ENCODE measurements at places on chromosomes 16 and 17.

DNA sequence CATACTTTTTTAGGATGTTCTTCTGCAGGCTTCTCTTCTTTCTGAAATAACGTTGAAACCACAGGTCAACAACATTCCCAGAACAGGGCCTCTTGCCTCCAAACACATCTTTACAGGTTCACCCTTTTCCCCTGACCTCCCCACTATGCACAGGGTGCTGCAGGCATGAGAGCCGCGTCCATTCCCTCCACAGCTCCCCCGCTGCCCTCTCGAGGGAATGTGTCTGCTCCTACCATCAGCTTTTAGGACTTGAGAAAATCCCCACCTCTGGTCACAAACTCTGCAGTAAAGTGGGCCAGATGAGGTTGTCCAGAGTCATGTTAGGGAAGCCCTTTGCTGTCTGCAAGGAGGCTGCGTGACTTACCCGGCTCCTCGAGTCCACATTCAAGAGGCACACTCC lies 30.5 kb downstream of the DUSP14 start:
- no peak for DNase-seq

DNA sequence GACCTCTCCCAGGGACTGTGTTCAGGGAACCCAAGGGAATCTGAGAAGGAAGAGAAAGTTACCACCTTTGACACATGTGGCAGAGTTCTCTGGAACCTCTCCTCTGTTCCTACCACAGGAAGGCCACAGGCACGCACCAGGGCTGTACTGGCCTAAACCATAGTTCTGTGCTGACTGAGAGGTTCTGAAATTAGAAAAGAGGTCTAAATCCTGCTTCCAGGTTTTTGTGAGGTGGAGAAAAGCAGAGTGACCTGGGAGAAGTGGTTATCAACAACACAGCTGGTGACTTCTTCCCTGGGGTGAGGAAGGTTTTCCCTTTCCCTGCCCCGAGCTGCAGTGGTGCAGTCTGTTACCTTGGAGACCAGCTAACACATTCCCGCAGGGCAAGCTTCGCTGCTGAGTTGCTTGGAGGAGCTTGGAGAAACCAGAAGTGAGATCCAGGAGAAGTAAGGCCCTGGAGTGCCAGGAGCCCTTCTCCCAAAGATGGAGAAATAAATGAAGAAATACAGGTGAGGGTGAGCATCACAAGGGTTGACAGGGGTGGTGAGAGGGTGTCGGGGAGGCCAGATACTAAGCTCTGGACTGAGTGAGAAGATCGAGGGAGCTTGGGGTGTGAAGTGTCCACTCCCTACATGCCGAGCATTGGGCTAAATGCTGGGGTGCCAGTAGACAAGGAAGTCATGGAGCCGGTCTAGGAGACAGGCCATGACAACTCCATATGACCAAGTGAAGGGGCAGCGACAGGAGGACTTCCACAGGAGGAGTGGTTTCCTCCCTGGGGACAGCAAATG lies at the start of gene VWA3A:
TSS of gene VWA3A (plus strand) at position 399 of the 791 bp plus-strand sequence. CDS start at position 496, 97 bp downstream.
- no peak for DNase-seq

- no peak for DNase-seq
Measured at GRCh38 chr16:78523212-78523985, 423.9 kb downstream of the WWOX start.

GRCh38 chr17:46270032-46270431 lies 24.9 kb upstream of the LRRC37A start:
- no peak for DNase-seq

GRCh38 chr17:46822388-46822921 lies 4.0 kb upstream of the WNT3 start:
- peak; percentile 5 for DNase-seq

- no peak for DNase-seq
Measured at GRCh38 chr17:29412780-29413565, 22.8 kb downstream of the TAOK1 start.

DNA sequence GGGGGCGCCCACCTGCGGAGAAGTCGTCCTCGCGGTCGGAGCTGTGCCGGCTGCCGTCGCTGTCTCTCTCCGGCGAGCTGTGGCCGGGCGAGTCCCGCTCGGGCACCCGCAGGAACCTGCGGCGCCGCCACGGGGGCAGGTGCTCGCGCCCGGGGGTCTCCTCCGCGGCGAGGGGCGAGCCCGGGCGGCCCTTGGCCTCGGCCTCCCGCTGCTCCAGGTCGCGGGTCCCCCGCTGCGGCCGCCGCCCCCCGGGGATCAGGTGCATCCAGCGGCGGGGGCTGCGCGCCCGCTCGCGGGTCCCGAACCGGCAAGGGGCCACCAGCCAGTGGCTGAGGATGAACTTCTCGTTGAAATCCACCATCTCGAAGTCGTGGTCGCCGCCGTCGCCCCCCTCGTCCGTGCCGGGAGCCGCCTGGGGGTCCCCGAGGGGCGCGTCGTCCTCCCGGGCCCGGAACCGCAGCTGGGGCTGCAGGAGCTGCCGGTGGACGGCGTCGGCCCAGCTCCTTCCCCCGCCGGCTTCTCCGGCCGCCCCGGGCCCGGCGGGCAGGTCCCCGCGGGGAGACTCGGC lies 41.4 kb upstream of the BHLHA9 start:
- DNase-seq, result no peak

- no peak for DNase-seq
Measured at GRCh38 chr16:9184354-9184690, 92.9 kb downstream of the HAPSTR1 start.

GRCh38 chr17:74380959-74381808 lies 13.9 kb downstream of the GPR142 start:
- no peak for DNase-seq

DNA sequence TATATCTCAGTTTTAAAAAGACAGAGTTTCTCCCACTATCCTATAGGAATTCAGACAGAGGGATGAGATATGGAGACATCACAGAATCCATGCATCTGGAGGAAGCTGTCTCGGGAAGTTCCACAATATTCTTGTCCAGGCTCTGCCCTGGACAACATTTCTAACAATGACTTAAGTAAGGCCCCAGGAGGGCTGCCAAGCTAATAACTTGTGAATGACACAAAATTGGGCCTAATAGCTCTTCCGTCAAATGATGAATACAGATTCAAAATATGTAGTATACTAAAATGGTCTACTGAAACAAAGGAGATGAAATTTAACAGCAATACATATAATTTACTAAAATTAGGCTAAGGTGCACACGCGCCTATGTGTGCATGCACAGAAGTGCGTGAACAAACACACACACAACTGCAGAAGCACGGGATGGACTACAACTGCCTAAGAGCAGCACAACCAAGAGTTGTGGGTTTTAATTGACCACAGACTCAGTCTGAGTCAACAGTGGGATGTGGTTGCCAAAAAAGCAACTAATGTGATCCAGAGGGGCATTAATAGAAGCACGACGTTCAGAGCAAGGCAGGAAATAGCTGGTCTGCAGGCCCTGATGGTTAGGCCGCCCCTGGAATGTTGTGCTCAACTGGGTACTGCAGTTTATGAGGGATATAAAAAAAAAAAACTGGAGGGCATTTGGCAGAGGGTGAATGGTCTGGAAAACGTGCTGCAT lies 26.3 kb upstream of the HS3ST2 start:
- DNase-seq, result no peak

- DNase-seq, result peak; percentile 19
Measured at GRCh38 chr17:82458885-82459424, 414 bp downstream of the NARF start.

GRCh38 chr16:90018652-90019542 lies at the start of gene DBNDD1:
DBNDD1 (minus strand) TSS chr16:90019456; CDS start chr16:90019341, 115 bp downstream.
- no peak for DNase-seq

DNA sequence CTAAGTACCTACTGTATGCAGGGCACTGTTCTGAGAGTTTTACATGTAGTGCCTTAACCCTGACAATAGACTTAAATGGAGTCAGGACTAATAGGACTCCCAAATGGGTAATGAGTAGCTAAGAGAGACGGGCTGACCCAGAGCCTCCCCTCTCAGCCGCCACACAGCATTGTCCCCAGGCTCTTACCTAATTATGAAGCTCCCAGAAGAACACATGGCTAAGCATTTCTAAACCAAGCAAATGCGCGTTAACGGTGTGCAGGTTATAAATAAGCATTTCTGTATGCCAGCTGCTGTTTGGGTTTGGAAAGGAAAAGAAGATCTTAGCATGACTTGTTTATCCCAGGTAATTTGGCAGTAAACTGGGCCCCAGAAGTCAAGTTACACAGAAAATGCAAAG lies 14.3 kb downstream of the KATNIP start:
- no peak for DNase-seq

- DNase-seq, result no peak
Measured at GRCh38 chr17:32593003-32593402, 106.2 kb downstream of the CDK5R1 start.

- no peak for DNase-seq
Measured at GRCh38 chr16:22664132-22664531, 149.8 kb upstream of the HS3ST2 start.

DNA sequence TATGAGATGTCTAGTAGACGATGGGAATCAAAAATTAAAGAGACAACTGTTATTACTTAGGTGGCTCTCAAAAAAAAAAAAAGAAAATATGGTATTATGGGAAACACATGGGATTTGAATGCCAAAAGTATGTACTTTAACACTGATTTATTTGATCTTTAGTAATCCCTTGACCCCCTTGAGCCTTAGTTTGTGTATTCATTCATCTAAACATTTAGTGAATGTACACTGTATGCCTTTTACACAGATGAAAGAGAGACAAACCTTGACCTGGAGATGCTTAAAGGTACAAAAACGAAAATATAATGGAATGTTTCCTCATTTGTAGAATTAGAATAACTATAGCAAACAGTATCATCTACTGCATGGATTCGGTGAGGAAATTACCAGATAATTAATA lies 38.6 kb upstream of the NETO2 start:
- DNase-seq, result no peak

DNA sequence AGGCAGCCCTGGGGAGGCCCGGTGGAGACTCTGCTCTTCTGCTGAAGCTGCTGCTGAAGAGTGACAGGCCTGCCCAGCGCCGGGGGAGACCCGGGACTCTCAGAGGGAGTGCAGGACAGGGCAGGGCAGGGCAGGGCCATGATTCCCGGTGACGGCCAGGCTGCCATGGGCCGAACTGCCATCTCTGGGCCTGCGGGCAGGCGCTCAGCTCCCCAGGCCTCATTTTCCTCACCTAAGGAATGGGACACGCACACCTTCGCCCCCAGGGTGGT lies 22.6 kb upstream of the SSTR5 start:
- no peak for DNase-seq

- no peak for DNase-seq
Measured at GRCh38 chr16:1919327-1919998, 1.2 kb upstream of the HS3ST6 start.

DNA sequence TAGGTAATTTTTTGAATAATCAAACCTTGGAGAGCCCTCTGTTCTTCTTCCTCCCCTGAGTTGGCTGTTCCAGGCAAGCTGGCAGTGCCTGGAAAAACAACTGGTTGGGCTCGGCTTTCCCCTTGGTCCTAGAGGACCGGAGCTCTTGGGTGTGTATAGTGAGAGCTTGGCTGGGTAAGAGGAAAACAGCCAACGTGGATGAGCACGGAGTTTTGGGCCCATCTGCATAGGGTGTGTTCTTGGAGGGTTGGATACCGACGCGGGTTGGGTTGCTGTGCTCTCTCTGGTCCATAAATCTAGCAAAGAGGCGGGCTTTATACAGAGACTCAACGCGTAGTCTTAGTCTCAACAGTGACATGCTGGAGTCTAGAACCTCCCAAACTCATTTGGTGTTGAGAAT lies 23.2 kb downstream of the ITGB3 start:
- DNase-seq, result no peak

DNA sequence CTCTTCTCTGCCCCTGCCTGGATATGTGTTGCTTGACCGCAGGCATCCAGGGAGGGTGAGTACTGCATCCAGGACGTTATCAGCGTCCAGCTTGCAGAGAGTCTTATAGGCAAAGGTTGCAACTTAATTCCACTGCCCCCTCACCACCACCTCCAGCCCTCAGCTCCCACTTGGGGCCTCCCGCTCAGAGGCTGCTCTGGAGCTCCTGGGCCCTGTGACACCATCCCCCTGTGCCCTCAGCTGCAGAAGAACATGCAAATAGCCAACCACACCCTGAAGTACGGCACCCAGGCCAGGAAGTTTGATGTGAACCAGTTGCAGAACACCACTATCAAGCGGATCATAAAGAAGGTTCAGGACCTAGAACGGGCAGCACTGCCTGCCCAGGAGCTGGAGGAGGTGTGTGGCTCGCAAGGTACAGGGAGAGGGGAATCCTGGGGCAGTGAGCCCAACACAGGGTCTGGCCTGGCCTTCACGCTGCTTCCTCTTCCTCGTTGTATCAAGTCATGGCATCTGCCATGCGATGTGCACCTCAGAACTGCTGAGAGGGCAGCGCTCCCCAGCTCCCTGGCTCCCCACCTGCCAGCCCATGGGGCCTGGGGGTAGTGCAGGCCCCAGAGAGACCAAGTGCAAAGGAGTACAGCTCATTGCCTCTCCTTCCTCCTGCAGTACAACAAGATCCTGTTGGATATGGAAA lies 9.6 kb downstream of the ACE start:
- DNase-seq, result no peak

DNA sequence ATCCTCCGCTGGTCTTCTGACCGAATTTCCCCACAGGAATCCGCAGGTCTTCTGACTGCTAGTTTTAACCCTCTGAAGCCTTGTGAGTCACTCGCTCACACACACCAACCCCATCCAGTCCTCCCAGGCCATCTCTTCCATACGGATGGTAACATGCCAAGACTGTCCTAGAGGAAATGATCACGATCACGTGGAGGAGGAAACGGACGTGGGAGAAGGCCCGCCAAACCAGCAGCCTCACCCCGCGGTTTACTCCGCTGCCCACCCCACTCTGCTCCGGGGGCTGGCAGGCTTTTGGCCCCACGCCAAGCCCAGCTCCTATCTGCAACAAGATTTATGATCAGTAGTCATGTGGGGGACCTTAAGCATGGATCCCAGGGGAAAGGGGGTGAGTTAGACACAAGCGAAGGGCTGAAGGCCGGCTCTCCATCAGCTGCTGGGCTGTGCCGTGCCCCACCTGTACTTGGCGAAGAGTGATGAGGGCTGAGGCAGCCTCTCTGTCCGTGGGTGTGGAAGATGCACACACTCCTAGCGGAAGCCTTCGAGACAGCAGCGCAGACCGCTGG lies 1.5 kb upstream of the FAAP100 start:
- no peak for DNase-seq

- no peak for DNase-seq
Measured at GRCh38 chr16:83338941-83339340, 468.8 kb upstream of the HSBP1 start.

- no peak for DNase-seq
Measured at GRCh38 chr16:88636488-88637265, 1.7 kb upstream of the IL17C start.

- no peak for DNase-seq
Measured at GRCh38 chr17:72614871-72615626, 477.4 kb downstream of the SLC39A11 start.
